NCI-H1694 (cell line): ENCODE measurements at places on chromosomes 5 and 9.
A peak's percentile ranks its signal among the peaks of the same experiment; 100 is the strongest.

GRCh38 chr5:160363211-160363610 lies 7.2 kb downstream of the C1QTNF2 start:
- no peak for DNase-seq

DNA sequence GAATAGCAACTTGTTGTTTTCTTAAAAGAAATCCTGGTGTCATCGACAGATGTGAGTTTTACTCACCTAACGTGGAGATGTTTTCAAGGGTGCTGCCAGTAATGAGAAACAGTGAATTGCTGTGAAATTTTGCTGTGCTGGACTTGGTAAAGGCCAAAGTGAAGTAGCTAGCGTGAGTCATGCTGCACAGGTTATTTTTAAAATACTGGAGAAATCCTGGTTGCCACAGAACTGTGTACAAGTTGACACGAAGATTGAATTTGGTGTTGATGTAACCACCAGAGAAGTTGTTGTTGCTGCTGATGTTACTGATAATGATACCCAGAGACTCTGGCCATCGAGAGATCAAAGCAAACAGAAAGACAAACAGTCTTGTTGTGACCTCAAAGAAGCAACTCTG lies 187.9 kb upstream of the NFIL3 start:
- DNase-seq = no peak

DNA sequence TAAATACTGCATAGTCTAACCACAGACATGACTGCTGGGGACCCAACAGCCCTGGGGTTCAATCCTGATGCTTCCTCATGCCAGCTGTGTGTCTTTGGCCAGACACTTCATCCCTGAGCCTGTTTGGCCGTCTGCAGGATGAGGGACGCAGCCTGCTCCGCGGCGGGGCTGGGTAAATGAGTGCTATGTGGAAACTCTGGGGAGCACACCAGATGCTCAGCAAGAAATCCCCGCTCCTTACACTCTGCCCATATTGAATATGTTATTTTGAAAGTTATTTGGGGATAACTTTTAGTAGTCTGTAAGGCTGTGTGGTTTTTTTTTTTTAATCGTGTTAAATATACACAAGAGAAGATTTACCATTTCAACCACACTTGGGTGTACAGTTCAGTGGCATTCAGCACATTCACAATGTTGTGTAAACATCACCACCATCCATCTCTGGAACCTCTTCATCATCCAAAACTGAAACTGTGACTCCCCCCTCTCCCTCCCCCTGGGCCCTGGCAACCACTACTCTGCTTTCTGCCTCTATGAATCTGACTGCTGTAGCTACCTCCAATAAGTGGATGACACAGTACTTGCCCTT lies 42.7 kb downstream of the SH3PXD2B start:
- DNase-seq = no peak

DNA sequence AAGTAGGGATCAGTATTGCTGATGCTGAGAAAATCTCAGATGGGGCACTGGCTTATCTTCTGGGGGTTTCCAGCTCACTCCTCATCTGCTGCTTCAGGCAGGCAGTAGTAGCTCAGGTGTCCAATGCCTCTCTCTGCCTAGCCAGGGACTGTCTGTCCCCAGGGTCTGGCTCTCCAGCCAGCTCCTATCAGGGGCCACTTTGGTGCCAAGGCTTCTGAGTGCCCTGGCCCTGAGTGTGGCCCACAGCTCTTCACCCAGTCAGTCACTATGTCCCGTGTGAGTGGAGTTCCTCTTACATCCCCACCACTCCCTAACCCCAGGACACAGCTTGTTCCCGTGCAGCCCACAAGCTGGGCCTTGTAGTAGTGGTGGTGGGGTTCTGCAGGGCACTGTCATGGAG lies 251.5 kb downstream of the HSPA4 start:
- no peak for DNase-seq

DNA sequence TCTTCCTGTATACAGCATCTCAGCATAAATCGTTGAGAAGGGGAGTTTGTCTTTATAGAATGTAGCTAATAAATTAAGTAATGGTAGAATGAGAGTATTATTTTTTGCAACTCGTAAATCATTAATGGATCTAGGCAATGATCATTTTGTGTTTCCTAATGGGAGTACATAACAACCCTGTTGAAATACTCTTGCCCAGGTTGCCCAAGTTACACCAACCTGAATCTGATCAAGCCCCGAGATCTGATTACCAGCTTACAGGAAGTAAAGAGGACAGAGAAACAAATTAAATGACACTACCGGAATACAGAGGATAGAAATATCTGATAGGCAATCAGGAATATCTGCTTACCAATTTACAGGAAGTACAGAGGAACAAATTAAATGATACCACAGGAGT lies 107.3 kb downstream of the AOPEP start:
- no peak for DNase-seq

DNA sequence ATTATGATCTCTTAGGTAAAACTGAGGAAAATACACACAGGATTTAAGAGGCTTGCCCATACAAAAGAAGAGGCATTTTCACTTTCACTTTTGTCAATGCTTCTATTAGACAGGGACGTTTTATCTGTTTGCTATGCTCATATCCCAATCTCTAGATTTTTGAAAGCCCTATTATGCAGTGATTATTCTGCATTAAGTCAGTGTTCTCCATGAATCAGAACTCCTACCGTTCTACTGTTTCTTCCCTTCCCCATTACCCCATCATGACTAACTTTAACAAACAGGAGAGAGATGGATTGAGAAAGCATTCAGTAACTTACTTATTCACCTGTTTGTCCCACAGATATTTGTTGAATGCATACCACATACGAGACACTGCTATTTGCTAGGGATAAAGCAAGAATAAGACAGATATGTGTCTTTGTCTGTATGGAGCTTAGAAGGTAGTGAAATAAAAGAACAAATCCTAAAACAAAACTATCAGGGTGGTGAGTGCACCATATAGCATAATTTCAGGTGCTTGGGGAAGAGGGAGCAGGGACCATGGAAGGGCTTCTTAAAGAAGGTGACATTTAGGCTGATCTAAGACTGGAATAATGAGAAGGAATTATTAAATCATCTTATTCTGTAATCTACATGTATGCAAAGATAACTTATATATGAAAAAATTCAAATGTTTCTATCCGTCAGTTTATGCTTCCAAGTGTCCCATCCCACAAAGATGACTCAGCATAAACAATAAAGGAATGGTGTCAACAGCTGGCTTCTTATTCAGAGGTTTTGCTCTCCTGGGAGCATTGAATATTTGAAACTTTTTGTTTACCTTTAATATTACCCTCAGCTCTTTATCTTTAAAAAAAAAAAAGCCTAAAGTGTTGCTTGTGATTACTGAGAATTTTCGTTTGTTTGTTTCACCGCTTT lies 328.1 kb downstream of the HINT1 start:
- DNase-seq = no peak

DNA sequence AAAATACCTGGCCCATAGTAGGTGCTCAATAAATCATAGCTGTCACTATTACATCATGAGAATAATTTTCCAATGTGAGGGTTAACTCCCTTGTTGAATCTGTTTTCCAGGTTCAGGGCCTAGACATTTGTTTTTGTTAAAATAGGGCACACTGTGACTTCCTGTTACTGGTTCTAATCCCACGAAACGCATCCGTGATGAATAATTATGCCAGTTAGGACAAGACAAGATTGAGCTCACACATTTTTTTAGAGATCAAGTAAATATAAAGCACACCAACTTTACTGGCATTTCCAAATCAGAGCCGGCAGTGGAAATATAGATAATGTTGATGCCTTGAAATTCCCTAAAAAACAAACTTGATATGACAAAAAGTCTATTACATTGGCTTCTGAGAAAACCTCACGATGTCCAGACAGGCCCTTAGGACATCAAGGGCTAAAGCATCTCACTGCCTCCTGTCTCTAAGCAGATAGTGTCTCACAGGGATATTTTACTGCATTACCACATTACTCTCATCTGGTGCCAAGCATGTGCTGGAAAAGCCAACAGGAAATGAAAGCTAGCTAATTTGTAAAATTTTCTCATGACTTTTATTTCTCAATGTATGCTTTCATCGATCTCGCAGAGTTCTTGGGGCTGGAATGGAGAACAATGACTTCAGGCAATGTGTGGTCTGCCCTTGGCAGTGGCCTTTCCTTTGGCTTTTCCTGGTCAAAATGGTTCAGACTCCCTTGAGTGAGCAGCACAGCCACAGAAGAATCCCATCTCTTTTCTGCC lies 414.3 kb upstream of the PAPPA start:
- DNase-seq = no peak

- no peak for DNase-seq
Measured at GRCh38 chr9:1951446-1951845, 63.7 kb upstream of the SMARCA2 start.

DNA sequence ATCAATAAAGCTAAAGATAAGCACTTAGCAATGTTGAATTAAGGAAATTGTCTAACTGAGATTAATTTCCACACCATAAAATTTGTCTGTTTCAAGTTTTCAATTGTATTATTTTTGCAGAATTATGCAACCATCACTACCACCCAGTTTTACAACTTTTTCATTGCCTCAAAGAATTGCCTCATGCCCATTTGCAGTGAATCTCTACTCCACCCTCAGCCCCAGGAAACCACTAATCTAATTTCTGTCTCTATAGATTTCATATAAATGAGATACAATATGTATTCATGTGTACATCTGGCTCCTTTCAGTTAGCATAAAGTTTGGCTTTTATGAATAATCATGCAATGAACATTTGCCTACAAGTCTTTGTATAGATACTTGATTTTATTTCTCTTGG lies 72.9 kb downstream of the PTCD2 start:
- no peak for DNase-seq

GRCh38 chr9:107673861-107674720 lies 184.5 kb upstream of the KLF4 start:
- no peak for DNase-seq

DNA sequence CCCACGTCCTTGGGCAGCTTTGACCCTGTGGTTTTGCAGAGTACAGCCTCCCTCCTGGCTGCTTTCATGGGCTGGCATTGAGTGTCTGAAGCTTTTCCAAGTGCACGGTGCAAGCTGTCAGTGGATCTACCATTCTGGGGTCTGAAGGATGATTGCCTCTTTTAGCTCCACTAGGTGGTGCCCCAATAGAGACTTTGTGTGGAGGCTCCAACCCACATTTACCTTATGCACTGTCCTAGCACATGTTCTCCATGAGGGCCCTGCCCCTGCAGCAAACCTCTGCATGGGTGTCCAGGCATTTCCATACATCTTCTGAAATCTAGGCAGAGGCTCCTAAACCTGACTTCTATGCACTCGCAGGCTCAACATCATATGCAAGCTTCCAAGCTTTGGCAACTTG lies 644.2 kb upstream of the CDH9 start:
- no peak for DNase-seq

GRCh38 chr9:109182940-109183798 lies 16.1 kb upstream of the FRRS1L start:
- no peak for DNase-seq

GRCh38 chr5:6820851-6821479 lies 107.7 kb downstream of the TENT4A start:
- peak; percentile 89 for DNase-seq

DNA sequence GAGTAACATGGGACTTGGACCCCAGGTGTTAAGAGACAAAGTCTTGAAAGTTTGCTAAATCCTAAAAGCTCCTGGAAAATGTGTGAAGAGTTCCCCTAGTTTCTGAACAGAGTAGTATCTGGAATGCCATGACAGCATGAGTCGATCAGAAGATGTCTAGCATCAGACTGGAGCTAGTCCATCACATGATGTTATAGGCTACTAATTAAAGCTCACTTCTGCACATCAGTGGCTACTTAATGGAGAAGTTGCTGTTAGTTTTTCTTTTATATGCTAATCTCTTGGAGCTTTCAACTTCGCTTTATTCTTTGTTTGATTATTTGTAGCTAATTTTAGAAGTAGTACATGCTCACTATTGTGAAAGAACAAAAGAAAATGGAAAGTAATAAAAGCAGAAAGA lies 471.3 kb upstream of the KLF4 start:
- DNase-seq = no peak

DNA sequence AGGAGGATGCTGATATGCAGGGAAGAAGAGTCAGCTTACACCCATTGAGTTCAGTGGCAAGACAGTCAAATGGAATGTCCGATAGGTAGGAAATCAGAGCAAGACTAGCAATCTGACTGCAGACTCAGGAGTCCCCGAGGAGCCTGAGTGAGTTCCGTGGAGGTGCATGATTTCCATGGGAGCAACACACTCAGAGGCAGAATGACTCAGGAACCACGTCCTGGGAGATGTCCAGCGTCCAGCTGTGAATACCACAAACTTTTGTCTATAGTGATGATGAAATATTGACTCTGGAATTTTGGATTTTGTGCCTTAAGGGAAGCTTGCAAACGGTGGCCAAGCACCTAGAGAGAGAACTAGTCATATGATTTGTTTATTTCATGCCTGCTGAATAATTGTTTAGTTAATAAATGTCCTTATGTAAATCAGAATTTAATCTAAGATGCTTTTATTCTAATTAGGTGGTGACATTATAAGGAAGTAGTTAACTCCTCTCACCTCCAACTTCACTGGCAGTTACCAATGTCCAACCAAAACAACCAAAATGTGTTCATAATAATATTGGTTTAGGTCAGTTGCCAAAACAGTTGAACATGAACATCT lies 100.4 kb downstream of the PDE4D start:
- DNase-seq = no peak

GRCh38 chr9:122754825-122755224 lies 12.7 kb downstream of the OR1L6 start:
- no peak for DNase-seq

DNA sequence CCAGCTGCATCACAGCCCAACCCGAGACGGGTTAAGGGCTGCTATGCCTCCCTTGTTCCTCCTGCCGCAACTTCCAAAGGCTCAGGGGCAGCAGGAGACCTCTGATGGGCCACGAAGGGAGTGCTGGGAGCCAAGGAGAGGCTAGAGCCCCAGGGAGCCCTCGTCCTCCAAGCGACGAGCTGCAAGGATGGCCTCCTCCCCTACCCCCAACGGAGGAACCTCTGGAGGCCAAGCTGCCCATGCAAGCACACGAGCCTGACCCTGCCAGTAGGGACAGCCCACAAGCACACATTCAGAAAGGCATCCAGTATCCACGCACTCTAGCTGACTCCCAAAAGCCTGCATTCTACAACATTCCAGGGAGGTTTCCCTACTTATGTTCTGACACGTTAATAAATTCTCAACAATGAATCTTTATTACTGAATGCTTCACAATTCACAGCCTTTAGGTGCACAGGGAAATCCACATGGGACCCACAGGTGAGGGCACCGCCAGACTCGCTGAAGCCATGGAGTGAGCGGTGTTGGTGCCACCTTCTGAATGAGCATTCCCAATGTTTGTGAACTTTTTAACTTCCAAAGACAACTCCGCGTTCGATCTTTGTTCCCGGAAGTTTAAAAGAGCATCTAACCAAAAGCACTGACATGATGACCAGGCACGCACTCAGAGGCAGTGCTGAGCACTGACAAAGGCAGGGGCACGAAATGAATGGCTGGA lies 28.7 kb downstream of the IPPK start:
- DNase-seq = no peak
